Stimulated activated CD4-positive, alpha-beta T cell treated with anti-CD3 and anti-CD28 coated beads, Interleukin-2, amount 100 ng/mL, for 24 hours (primary cell): ENCODE measurements at places on chromosomes 4 and X.

DNA sequence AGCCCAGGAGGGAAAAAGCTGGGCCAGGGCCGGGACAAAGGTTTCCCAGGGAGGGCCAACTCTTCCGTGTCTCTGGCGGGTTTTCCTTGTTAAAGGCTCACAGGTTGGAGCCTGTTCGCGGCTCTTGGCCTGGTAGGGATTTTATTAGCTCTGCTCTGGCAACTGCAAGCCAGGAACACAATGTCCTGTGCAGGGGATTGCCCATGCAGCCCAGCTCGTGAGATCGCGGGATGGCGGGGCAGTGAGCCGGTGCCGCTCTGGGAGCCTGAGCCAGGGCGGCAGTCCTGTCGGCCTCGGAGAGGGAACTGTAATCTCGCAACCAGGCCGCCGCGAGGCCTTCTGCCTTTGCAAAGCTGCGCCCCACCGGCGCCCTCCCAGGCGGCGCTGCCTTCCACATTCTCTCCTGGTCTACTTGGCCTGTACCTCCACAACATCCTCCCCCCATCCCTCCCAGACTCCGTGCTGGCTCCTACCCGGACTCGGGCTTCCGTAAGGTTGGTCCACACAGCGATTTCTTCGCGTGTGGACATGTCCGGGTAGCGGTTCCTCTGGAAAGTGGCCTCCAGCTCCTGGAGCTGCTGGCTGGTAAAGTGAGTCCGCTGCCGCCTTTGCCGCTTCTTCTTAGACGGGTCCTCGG is 2.1 kb downstream of the PITX2 start:
- no peak for DNase-seq

DNA sequence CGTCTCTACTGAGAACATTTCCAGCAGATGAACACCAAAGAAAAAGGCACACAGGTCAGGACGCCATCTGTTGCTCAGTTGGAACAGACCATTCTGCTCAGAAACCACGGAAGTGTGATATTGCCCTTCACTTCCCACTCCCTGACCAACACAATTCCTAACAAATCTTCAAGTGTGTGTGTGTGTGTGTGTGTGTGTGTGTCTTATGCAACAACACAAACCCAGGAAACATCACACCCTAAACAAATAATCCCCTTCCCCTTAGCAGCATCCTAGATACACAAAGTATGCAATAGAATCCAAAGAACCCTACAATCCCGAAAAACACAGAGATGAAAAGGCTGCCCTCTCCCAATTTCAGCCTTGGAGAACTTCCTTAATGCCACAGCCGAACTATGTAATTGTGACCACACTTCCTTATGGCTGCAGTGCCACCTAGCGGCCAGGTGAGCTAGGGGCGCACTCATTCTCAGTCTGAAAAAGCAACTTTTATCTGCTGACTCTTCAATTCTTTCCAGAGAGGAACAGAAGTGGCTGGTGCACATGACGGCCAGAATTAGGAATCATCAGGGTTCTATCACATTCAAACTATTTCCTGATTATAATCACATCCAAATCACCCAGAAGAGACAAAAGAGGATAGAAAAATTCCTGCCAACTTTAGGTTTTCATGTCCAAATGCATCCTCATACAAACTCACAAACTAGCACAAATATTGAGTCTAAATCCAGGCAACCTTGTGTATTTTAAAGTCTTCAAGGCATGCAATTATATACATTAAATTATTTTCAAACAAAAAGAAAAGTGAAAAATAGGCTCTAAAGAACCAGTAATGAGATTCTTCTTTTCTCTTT is 164.9 kb downstream of the DHX15 start:
- DNase-seq = peak; percentile 79

- DNase-seq = no peak
Observed at GRCh38 chr4:16443504-16444088, 217.3 kb upstream of the TAPT1 start.

DNA sequence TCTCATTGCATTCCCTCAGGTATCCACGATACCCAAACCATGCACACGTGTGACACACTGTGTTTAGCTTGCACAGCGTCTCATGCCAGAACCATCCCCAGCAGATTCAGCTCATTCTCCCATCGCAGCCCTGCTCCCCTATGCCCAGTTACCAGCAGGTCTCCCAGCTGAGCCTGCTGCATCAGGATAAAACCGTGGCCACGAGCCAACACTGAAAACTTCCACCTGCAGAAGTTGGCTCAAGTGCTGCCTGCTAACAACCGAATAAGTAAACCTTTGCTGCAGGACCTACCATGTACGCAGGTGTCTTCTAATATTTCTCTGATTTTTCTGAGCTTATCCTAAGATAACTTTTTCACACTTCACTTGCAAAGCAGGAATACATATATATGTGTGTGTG is 120.4 kb upstream of the STS start:
- DNase-seq = no peak

DNA sequence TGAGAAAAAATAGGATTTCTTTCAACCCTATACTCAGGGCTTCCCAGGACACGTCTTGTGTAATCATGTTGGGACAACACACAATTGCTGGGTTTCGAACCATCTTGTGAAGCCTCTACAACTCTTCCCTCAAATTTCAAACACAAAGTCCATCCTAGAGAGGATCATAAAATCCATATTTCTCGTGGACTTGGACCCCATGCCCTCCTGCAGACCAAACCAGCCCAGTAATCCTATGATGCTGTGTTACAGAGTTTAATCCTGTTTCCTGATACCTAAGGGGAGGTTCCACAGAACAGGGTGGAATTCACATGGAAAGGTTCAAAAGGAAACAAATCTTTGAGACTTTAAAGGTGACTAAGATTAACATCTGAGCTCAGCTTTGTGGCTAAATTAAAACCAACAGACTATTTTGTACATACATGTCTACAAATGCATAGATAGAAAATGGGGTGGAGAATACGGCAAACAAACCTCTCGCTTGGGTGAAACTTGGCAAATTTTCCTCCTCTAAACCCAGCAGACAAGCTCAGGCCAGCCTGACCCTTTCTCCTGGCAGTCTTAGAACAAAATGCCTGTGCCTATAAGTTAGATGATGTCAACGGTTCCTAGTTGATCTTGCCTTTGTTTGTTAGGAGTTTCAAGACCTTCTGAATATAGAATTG is 38.1 kb downstream of the EGFL6 start:
- no peak for DNase-seq
